Urinary bladder (tissue), 4 donors: ENCODE measurements at places on chromosomes 2 and 18.

- no peak for DNase-seq
Measured at GRCh38 chr2:177717831-177718618, 325.5 kb downstream of the AGPS start.

DNA sequence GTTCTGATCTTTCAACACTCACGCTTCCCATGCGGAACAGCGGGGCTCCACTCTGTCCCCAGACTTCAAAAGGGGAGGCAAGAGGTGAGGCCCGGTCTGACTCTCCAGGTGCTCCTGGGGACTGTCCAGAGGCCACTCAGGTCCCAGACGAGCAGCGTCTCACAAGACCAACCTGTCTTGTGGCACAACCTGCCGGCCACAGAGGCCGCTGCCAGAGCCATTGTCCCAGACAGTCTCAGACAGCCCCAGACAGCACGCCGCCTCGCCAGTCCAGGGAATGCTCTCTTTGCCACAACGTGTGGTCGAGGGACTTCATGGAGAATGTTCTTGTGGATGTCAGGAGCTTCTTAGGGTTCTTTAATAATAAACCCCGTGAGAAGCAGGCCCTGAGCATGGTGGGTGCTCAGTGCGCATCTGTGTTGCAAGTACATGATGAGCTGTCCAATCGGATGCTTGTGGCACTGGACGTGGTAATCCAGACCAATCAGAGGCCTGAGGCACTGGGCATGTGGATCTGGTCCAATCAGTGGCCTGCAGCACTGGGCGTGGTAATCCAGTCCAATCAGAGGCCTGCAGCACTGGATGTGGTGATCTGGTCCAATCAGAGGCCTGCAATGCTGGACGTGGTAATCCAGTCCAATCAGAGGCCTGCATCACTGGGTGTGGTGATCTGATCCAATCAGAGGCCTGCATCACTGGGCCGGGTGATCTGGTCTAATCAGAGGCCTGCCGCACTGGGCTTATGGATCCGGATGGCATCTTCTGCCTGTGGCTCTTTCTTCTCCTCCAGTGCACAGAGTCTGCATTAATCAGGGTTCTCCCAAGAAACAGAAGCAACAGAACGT is 76.4 kb downstream of the TMEM18 start:
- no peak for DNase-seq

- DNase-seq = no peak
Measured at GRCh38 chr2:26884486-26884885, 36.6 kb downstream of the DPYSL5 start.

DNA sequence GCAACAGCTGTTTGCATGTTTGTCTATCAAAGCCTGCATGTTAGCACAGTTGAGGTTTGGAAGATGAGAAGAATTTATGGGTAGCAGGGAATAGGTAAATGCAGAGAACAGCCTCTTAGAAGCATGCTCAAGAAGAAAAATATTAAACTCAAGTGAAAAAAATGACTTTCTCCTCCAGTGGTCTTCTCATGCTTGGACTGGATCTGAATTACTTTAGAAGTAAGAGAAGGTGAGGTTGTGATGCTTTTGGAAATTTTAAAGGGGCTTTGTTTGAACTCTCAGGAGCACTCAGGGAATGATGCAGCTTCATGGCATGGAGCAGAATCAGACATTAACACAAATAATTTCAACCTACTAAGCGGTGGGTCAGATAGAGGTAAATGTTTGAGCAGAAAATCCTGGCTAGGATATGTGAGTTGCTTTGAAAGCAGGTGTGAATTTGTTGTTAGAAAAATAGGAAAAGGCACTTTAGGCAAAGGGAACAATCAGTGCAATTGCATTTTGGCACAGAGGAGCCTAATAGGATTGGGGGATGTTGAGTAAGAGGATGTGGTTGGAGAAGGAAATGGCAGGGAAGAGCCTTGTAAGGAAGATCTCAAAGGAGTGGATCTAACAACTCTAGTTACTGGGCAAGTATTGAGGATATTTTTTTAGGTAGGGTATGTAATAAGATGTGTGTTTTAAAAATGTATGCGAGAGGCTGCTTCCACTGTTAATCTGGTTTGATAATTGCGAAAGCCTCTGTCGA is 76.3 kb downstream of the DDX1 start:
- no peak for DNase-seq

DNA sequence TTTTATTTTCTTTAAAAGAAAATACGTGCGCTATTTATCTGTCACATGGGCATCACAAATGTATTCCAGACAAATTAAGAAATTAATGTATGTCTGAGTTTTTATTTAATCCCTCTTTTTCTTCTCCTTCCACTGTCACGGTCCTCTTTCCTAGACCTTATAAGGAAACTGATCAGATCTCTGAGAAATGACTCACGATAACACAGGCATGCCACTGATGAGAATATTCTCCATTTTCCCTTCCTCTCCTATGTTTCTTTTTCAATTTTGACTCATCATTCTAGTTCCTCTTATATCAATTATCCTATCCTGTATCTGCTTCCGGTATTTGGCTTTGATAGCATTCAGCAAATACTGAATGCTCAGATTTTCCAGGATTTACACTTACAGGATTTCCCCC is 121.8 kb downstream of the DSC3 start:
- no peak for DNase-seq

- DNase-seq = no peak
Measured at GRCh38 chr2:108383146-108383830, 5.5 kb downstream of the SULT1C4 start.

DNA sequence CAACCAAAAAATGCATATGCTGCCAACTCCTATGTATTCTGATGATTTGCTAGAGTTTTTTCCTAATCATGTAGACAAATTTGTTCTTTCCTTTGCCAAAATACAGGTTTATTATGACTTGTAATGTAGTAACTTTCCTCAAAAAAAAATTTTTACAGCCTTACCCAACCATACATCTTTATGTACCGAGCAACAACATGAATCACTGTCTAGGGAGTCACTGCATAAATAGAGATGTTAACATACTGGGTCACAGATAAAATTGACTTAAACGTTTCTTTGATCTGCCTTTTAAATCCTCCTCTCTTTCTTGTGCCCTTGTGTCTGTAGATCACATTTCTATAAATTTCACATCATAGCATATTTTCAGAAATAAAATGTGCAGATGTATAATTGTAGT is 143.6 kb downstream of the MBD2 start:
- peak; percentile 18 for DNase-seq

DNA sequence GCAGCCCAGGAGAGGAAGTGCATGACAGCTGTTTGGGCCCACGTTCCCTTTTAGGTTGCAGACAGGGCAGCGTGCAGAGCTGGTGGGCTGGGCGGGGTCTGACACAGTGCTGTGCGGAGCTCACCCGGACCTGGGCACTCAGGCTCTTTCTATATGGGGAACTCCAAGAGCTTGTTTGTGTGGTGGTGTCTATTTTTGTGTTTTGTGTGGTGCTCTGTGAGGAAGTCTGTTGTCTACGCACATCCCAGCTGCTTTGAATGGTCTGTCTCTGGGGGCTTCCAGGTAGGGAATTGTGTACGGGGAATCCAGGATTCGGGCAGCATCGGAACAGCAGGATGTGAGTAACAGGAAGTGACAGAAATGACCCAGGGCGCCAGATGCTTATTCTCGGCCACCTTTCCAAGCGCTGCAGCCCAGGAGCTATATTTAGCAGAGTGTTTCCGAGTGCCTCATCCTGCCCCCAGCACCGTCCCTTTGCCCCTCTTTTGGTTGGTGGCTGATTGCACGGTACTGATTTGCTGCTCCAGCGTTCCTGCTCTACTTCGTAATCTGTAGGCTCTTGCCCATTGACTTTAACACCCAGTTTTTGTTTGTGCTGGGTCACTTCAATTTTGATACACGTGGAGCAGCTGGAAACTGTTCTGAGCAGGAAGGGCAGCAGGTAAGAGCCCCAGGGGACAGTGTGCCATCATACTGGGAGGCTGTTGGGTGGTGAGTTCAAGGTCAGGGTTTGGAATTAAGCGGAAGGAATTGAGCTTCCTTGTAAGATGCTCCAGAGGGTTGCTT is 64.7 kb downstream of the DGKD start:
- DNase-seq = no peak

DNA sequence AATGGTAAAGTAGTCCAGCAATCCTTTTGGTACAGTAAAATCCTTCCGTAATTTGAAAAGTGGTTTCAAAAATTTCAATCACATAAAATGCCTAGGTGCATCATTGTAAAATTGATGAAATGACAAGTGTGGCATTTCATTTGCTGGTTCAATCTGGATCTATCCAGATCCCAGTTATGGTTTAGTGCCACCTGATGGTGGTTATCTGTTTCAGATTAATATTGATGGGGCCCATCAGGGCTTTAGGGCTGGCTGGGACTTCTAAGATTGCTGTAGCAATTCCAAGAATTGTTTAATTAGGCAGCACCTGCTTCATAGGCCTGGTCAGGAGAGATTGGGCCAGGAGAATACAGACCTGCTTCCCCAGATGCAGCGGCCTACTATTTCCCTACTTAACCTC is 55.5 kb upstream of the PIK3C3 start:
- DNase-seq = no peak

- no peak for DNase-seq
Measured at GRCh38 chr2:681312-681711, 4.1 kb upstream of the TMEM18 start.
